Hepatocyte (in vitro differentiated cells): ENCODE measurements at places on chromosomes 12 and 14. TPM values are rescaled to one million over a fixed set of nuclear protein-coding genes. Genes with fewer than 3 reads are reported as not detected.
A peak's percentile ranks its signal among the peaks of the same experiment; 100 is the strongest.

DNA sequence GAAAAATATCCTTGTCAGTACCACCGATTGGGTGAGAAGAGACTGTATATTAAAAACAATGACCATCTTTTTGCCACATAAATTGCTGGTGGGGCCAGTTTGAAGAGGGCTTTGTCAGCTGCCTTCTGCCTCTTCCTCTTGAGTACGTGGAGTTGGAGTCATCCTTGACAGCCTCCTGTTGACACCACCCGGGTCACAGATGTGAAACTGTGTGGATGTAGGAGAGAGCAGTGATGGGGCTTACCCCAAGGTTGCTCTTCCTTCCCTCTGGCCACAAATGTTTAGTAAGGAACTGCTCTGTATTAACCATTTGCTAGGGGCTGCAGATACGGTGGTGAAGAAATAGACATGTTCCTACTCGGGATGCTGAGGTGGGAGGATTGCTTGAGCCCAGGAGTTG, 12.2 kb downstream of the PTPN11 start:
- H3K4me1 ChIP-seq = no peaks in the 10 kb centered on the region
- H3K4me3 ChIP-seq = no peak overlapping the region
- H3K27ac ChIP-seq = no peak overlapping the region
- H3K27me3 ChIP-seq = no peaks in the 10 kb centered on the region
- no peaks in the 10 kb centered on the region for H3K36me3 ChIP-seq
- no peak for DNase-seq

DNA sequence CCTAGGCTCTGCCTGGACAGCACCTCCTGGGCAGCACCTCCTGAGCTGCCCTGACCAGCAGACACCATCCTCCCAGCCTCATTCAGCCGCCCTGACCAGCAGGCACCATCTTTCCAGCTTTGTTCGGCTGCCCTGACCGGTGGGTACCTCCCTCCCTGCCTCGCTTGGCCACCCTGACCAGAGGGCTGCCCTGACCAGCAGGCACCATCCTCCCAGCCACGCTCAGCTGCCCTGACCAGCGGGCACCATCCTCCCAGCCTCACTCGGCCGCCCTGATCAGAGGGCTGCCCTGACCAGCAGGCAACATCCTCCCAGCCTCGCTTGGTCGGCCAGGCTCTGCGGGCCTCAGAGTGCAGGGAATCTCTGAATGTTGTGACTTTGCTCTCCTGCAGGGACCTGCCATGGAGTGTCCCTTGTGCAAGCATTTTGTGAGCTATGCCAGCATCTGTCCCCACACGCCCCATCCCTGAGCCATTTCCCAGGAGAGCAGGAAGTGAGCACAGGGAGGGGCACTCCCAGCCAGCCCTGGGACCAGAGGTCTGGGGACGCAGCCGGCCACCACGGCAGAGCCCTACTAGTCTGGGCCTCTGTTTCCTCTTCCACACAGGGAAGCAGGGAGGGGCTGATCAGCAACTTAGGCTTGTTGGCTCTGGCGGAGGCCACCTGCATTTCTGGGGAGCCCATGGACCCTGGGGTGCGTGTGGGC, 265.5 kb downstream of the SEC23A start:
- H3K36me3 ChIP-seq = no peaks in the 10 kb centered on the region
- no peak for DNase-seq
- no peaks in the 10 kb centered on the region for H3K27me3 ChIP-seq
- no peaks in the 10 kb centered on the region for H3K4me1 ChIP-seq
- no peak overlapping the region for H3K27ac ChIP-seq

- H3K4me3 ChIP-seq = no peak overlapping the region
- peaks cover 21% of the 10 kb centered on the region for H3K4me1 ChIP-seq
- H3K36me3 ChIP-seq = no peaks in the 10 kb centered on the region
- no peak for DNase-seq
- H3K27ac ChIP-seq = no peak overlapping the region
Measured at GRCh38 chr12:63922474-63922873, 78.0 kb downstream of the SRGAP1 start.

DNA sequence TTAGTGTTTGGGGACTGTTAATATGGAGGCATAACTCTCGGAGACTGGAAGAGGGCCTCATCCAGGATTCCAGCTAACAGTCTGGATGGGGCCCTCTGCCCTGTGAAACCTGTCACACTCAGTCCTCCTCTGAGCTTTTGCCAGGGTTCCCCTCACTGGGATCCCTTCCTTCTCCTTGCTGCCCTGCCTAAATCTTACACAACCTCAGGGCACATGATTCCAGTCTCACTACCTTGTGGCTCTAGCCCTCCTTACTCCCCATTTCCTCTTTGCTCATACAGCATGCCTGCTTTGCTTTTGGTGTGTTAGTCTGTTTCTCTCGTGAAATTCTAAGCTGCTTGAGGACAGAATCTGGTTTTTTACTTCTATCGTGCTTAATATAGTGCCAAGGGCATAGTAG, 942 bp upstream of the GSG1 start:
- no peak overlapping the region for H3K27ac ChIP-seq
- no peak overlapping the region for H3K4me3 ChIP-seq
- DNase-seq = no peak
- H3K36me3 ChIP-seq = no peaks in the 10 kb centered on the region
- H3K4me1 ChIP-seq = peaks cover 33% of the 10 kb centered on the region
- H3K27me3 ChIP-seq = no peaks in the 10 kb centered on the region

GRCh38 chr12:124586756-124587155, 19.3 kb upstream of the NCOR2 start:
- H3K4me1 ChIP-seq = peaks cover 12% of the 10 kb centered on the region
- no peaks in the 10 kb centered on the region for H3K27me3 ChIP-seq
- DNase-seq = peak; percentile 57
- H3K4me3 ChIP-seq = no peak overlapping the region

- H3K27me3 ChIP-seq = peaks cover 40% of the 10 kb centered on the region
- H3K4me3 ChIP-seq = peak within 1 kb of the TSS; percentile 93
- H3K36me3 ChIP-seq = no peaks in the 10 kb centered on the region
Measured at GRCh38 chr14:41606532-41607303, at the start of gene LRFN5. Gene LRFN5, plus strand, starts transcription at chr14:41606876.

GRCh38 chr12:71469258-71469750, 29.7 kb downstream of the LGR5 start:
- H3K4me3 ChIP-seq = no peak overlapping the region
- H3K27ac ChIP-seq = peak overlapping the region; percentile 28
- peaks cover 5% of the 10 kb centered on the region for H3K4me1 ChIP-seq
- DNase-seq = peak; percentile 81
- H3K27me3 ChIP-seq = no peaks in the 10 kb centered on the region

RBM25 gene
- polyA plus RNA-seq = 42.3 and 59.6 TPM in 2 replicates

KRT7 gene
- polyA plus RNA-seq = 33.3 and 80.2 TPM in 2 replicates

FGF23 gene
- 0.46 and 1.8 TPM in 2 replicates for polyA plus RNA-seq

JPH4 gene
- 1.7 and 2.7 TPM in 2 replicates for polyA plus RNA-seq

PLEK2 gene
- polyA plus RNA-seq = 14.6 and 16.5 TPM in 2 replicates
